ENCODE measurements at places on chromosomes 2 and 18.

DNA sequence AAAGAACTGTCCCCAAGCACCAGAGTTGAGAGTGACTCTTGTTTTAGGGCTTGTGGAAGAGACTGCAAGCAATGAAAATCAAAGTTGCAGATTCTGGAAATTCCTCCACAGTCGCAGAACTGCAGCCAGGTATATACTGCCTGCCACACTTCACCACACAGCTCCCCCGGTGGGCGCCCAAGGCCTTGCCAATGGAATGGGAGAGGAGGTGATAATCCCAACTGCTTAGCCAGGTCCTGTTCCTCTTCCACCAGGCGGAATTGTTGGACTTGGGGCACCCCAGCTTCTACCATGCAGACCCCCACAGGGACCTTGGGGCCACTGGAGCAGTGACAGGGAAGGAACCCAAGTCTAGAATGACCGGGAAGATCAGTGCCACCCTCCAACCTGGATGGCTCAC lies 4.8 kb upstream of the PDIA6 start:
- DNase-seq, result no peak

- DNase-seq, result no peak
Observed at GRCh38 chr2:191571163-191571769, 106.7 kb upstream of the NABP1 start.

DNA sequence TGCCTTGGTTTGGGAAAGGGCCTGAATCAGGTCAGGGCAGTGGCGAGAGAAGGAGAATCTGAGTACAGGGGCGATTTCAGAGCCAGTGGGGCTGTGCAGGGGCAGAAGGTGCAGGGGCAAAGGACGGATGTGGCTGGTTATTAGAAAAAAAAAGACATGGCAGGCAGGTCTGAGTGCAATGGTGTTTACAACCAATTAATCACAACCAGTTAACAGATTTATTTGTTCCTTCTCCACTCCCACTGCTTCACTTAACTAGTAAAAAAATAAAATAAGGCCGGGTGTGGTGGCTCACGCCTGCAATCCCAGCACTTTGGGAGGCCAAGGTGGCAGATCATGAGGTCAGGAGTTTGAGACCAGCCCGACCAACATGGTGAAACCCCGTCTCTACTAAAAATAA lies 5.5 kb downstream of the TNFRSF11A start:
- no peak for DNase-seq

- no peak for DNase-seq
Observed at GRCh38 chr2:136891100-136891499, 125.8 kb downstream of the THSD7B start.

DNA sequence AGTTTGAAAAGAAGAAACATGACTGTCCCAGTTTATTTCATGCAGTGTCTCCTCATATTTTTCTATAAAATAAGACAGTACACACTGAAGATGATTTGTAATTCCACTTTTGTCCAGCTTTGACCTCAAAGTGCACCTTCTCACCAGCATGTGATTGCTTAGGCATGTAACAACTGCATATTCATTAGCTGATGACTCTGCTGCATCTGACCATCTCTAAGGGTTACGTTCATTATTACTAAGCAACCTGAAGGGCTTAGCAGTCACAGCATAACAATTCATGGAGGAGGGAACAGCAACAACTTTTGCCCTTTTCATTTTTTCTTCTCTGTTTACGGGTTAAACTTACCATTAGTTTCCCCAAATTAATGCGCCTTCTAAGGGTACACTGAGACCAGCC lies 330.6 kb upstream of the PIK3C3 start:
- no peak for DNase-seq

- DNase-seq, result no peak
Observed at GRCh38 chr18:55219059-55219458, 259.8 kb upstream of the CCDC68 start.

GRCh38 chr2:141582213-141582612 lies 548.6 kb downstream of the LRP1B start:
- no peak for DNase-seq

DNA sequence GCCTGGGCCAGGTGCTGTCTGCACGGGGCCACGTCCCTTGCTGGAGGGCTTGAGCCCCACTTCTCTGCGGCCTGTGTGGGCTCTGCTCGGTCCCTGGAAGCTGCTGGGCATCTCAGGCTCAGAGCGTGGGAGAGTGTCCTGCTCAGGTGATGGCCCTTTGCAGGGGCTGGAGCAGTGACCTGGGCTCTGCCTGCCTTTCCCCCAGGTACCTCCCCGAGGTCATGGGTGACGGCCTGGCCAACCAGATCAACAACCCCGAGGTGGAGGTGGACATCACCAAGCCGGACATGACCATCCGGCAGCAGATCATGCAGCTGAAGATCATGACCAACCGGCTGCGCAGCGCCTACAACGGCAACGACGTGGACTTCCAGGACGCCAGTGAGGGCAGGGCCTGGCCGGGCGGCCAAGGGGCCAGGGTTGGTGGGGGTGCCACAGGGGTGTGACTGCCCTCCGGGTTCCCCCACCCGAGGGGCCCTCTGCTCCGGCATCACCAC lies 29.9 kb downstream of the GPC1 start:
- no peak for DNase-seq

GRCh38 chr2:231276987-231277386 lies 78.6 kb downstream of the ARMC9 start:
- DNase-seq, result no peak

- DNase-seq, result peak; percentile 12
Observed at GRCh38 chr2:42224422-42225067, 55.4 kb downstream of the EML4 start.

DNA sequence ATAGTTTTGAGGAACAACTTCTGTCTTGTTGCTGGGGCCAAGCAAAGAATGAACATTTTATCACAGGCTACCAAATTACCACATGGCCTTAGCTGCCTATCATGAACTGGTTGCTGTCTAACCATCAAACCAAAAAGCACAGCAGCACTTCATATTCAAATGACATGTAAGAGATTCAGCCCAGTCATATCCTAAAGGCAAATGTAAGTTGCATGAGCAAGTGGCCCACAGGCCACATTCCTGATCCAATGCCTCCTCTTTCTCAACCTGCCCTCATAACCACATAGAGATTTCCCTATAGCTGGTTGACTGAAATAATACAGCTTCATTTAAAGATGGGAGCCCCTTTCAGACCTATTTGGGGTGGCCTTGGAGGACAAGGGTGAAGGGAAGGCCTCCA lies 572.3 kb downstream of the IRS1 start:
- no peak for DNase-seq

GRCh38 chr2:102141011-102141943 lies 1.3 kb upstream of the IL1R1 start:
- no peak for DNase-seq

DNA sequence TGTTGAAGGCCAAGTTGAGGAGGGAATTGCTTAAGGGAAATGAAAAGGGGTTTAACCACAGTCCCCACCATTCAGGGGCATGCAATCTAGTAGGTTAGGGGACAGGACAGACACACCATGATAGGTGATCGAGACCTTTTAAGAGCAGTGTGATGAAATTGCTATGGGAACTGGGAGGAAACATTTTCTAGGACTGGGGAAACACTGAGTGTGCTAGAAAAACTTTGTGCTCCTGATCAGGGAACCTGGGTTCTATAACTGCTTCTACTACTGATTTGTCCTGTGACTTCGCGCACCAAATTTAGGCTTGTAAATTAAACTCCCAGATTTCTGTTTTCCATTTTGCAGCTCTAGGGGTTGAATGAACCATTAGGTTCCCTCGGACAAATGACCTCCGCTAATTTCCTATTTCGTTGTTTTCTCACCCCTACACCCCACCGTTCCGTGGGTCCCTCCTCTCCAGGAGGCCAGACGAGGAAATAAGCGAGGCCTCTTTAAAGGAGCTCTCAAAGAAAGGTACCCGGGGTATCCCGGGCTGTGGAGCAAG lies 371 bp upstream of the LCLAT1 start:
- DNase-seq, result no peak

DNA sequence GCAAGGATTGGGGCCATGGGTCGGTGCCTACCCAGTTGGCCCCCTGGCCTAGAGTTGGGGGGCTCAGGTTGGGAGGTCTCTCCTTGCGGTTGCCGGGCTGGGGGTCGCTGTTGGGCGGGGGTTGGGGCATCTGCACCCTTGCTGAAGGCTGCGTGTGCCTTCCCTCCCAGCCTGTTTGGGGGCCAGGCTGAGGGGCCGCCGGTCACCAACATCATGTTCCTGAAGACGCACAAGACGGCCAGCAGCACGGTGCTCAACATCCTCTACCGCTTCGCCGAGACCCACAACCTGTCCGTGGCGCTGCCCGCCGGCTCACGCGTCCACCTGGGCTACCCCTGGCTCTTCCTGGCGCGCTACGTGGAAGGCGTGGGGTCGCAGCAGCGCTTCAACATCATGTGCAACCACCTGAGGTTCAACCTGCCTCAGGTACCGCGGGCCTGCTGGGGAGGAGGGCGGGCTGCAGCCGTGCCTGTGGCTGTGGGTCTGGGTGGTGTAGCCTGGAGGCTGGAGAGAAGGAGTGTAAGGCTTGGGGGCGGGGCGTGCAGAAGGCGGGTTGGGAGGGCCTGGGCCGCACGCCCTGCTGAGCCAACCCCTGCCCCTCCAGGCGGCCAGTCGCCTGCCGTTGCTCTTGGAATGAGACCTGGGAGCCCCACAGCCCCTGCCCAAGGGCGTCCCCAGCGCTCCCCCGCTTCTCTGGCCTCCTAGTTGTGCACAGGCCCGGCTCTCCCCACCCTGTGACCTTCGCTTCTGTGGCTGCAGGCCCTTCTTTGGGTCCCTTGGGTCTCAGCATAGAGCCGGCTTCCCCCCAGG lies 7.2 kb upstream of the NEU4 start:
- DNase-seq, result no peak

GRCh38 chr2:228669690-228670089 lies 488.2 kb upstream of the SPHKAP start:
- DNase-seq, result no peak

- DNase-seq, result no peak
Observed at GRCh38 chr18:79657342-79657996, 22.1 kb upstream of the CTDP1 start.

- no peak for DNase-seq
Observed at GRCh38 chr2:63993871-63994270, 25.4 kb downstream of the VPS54 start.

DNA sequence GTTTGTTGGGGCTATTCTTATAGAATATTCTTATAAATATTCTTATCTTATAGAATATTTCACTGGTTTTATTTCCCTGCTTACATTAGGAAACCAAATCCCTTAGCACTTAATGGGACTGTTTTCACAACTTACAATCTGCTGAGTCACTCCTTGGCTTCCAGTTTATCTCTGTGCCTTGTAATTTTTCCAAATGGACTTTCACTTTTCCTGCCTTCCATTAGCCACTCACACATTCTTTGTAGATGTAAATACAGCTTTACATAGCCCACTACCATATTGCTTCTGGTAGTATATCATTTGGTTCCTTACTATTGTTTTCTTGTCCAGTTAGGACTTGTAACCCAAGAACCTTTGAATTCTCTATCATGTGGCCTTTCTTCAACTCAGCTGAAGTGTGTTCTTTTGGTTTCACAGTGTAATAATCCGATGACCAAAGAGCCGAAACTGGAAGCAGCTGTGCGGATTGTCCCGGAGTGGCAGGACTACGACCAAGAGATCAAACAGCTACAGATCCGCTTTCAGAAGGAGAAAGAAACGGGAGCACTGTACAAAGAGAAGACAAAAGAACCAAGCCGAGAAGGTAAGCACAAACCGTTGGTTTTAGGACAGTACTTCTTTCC lies 96.1 kb downstream of the UGGT1 start:
- no peak for DNase-seq

DNA sequence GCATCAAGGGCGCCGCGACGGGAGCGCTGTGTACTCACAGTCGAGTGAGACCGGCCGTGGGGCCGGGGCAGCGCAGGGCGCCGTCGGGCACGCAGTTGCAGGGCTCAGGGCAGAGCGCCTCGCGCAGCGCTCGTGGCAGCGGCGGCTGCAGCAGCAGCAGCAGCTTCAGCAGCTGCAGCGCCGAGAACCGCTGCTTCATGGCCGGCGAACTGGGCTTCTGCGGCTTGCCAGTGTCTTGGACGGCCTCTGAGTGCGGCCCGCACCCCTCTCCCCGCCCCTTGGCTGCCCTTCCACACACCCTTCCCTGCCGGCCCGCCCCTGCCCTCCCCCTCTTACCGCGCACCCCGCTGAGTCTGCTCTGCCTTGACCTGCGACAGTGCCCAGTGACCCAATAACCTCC lies at the start of gene LHCGR:
Gene LHCGR (minus strand): TSS at position 252 of the 400 bp plus-strand sequence. CDS start 53 bp downstream, at position 199.
- no peak for DNase-seq

DNA sequence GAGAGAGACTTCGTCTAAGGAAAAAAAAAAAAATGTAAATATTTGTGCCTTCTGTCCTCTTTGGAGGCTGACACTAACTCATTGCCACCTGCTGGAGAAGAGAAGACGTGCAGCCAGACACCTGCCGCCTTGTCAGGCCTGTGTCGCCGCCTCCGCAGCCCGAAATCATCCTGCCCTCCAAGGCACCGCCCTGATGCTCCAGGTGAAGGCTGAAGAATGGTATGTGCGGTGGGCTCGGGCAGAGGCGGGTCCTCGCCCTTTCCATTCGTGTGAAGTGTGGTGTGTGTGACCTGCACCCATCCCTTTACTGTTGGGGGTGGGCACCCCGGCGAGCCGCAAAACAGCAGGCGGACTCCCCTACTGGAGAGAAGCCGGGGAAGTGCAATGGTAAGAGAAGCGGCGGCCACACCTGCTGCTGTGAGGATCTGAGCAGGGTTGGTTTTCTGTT lies 60.4 kb downstream of the FAM161A start:
- no peak for DNase-seq

GRCh38 chr2:66430505-66431273 lies 4.2 kb upstream of the MEIS1 start:
- DNase-seq, result no peak

GRCh38 chr2:107325981-107326786 lies 440.2 kb upstream of the ST6GAL2 start:
- DNase-seq, result no peak

DNA sequence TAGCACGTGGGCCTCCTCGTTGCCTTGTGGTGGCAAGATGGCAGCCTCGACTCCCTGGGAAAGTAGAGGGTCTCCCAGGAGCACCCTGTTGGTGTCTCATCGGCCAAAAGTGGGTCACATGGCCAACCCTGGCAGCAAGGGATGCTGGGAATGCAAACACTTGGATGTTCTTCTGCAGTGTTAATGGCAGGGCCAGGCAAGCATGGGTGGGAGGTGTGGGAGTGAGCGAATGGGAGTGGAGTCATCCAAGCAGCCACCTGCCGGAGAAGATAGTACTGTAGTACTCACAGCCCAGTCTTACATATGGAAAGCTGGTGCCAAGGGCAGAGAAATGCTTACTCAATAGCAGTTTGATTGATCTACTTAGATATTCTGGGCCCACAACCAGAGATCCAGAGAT lies 122.2 kb downstream of the INHBB start:
- no peak for DNase-seq
